ENCODE measurements at places on chromosomes 11 and 22.

DNA sequence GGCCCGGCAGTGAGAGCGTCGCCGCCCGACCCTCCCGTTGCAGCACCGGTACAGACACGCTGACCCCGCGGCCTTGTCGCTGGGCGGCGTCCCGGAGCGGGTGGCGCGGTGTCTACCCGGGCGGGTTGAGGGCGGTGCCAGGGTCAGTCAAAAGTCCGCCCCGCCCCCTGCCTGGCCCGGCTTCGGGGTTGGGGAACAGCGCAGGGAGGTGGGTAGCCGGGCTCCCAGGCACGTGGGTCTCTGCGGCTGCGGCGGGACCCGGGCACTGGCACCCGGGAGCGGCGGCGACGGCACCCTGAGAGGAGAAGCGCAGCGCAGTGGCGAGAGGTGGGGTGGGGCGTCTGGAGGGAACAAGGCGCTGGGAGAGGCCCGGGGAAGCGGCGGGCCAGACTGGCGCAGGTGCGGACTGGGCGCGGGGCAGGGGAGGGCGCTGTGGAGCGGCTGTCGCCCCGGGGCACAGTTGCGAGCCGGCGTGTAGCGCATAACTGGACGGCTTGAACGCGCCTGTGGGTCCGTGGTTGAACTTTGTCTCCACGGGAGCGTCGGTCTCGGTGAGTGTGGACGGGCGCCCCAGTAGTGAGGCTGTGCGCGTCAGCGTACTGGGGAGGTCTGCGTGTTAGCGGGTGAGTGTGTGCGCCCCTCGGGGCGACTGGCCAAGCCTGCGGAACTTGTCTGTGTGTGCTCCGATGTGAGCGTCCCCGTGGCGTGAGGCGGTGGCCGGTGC lies at the start of gene P2RY2:
TSS of gene P2RY2 (plus strand) at position 176 of the 724 bp plus-strand sequence. CDS start 15,879 bp downstream, outside the sequence.
- no peak for DNase-seq

GRCh38 chr11:57354699-57355098 lies 16.5 kb downstream of the P2RX3 start:
- DNase-seq = no peak

DNA sequence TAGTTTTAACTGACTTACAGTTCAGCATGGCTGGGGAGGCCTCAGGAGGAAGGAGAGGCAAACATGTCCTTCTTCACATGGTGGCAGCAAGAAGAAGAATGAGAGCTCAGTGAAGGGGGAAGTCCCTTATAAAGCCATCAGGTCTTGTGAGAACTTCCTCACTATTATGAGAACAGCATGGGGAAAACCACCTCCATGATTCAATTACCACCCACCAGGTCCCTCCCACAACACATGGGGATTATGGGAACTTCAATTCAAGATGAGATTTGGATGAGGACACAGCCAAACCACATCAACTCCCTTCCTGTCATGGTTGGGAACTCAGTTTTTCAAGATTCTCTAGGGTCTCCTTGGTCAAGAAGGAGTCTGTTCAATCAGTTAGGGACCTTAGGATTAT lies 432.9 kb upstream of the CNTN5 start:
- DNase-seq = no peak

DNA sequence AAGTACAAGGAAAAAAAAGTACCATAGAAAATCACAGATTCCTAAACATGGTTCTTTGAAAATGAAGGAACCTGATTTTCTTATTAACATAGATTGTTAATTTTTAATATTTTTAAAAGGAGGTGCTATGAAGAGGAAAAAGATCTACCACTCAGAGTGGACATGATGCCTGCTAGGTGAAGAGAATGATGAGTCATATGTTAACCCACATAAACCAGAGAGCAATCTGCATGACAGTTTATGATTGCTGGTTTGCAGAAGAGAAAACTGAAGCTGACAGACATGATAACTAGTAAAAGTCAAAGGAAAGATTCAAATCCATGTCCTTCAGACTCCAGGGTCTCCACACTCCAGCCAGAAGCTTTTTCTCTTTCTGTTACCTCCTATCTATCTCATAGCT lies 1231.7 kb downstream of the LRRC4C start:
- DNase-seq = no peak

- no peak for DNase-seq
These were observed 107.7 kb downstream of the GRAMD1B start for GRCh38 chr11:123537726-123538125.

GRCh38 chr11:1673446-1674172 lies 23.4 kb upstream of the KRTAP5-6 start:
- no peak for DNase-seq

DNA sequence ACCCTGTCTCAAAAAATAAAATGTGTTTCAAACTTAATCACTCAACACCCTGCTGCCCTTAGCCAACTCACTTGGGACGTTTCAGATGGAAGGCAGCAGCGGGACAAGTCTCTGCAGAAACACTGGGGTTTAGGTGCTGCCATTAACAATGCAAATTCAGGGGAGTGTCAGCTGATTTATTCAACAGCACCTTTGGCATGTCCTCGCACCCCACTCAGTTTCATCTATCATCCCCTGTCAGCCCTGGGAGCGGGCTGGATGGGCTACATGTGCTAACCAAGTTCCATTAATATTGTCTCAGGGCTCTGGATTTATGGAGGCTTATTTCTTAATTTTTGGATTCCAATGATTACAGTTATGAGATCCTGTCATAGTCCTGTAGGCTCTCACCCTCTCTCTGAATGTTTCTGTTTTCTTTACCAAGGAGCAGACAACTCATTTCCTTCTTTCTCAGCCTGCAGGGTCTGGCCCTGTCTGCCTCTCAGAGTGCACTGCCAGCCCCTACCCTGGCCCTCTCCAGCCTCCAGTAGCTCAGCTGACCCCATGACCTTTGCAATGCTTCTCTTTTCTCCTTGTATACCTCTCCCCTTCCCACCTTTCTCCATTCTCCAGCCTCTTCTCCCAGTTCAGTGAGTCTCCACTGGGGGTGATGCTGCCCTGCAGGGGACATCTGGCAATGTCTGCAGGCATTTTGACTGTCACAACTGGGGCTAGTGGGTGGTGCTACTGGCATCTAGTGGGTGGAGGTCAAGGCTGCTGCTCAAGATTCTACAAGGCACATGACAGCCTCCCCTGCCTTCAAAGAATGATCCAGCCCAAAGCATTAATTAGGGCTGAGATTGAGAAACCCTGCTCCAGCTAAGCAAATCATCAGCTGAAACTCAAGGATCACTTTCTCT lies 79.0 kb downstream of the APIP start:
- no peak for DNase-seq

DNA sequence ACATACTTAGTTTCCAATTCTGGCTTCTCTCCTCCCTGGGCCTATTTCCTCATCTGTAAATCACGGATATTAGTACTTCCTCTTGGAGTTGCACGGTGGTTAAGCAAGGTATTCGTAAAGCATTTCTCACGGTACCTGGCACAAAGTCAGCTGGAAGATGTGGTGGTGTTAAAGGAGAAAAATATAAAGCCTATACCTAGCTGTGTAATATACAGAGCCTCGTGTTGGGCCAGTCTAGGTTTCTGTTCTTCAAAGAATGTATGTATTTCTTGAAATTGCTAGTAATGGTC lies 47.2 kb downstream of the DBX1 start:
- no peak for DNase-seq

- no peak for DNase-seq
These were observed 35.2 kb upstream of the USP47 start for GRCh38 chr11:11806586-11806985.

DNA sequence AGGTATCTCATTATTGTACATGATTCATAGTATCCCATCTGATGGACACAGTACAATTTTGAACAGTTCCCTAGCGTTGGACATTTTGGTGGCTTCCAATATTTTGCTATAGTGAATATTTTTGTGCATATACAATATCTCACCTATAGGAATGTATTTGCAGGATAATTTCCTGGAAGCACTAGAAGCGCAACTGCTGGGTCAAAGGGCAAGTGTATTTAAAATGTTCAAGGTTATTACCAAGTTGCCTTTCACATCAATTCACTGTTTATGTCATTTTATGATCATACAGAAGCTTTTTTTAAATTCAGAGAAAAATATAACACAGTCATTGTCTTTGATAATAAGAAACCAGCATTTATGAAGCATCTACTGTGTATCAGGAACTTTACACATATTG lies 19.1 kb upstream of the RPS3 start:
- no peak for DNase-seq

- no peak for DNase-seq
These were observed 16.4 kb upstream of the TESMIN start for GRCh38 chr11:68767672-68768071.

DNA sequence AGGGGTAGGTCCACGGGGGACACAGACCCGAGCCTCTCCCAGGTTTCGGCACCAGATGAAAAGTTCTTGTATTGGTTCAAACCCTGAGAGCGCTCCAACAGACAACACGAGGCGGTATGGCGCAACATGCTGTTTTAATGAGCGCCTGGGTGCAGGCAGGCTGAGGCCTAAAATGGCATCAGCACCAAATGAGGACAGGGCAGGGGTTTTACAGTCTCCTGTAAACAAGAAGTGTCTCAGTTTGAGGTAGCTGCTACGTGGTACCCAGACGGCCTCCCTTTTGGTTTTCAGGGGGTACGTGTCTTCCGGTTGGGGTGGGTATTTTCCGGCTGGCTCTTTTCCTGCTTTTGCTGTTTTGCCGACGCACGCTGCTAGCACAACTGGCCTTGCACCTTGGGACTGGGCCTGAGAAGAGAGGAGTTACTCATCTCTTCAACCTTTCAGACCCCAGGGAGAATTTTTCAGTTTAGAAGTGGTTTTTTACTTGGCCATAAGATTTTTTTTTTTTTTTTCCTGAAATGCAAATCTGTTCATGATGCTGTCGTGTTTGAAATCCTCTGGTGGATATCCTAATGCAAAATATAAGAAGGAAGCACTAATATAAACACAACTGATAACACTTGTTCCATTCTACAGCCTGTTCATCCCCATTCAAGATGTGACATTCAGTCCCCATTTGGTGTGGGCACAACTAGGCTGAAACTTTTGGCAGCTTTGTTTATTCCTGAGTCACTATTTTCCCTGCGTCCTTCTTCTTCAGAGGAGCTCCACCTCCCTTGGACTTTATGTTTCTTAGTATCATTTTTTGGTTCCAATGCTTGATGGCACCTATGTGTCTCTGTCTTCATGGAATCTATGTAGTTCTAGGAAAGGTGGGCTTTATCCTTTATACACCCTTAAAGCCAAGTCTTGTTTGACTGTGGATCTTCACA lies 6.5 kb downstream of the PPFIBP2 start:
- no peak for DNase-seq

GRCh38 chr11:117587416-117587815 lies 209.6 kb downstream of the DSCAML1 start:
- DNase-seq = no peak

DNA sequence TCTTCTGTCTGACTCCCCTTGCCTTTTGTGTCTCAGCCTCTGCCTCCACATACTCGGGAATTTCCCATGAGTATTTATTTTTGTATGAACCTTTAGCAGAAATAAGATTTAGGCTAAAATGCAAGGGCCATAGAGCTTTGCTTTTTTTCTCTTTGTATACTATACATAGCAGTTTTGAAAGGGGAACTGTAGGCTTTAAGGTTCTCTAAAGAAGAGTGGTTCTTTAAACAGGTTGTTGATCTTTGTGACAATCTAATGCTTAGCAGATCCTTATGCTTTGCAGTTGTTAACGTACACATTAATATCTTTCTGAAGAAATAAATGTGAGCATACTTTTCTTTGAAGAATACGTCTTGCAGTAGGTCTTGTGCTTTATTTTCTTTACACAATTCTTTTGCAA lies 35.0 kb downstream of the TBCEL start:
- DNase-seq = no peak

- no peak for DNase-seq
These were observed 21.9 kb downstream of the SBF2 start for GRCh38 chr11:10272132-10272531.

GRCh38 chr11:95092549-95093324 lies 3.1 kb downstream of the ENDOD1 start:
- DNase-seq = no peak

GRCh38 chr22:48083502-48083901 lies 1321.1 kb downstream of the TBC1D22A start:
- DNase-seq = no peak

GRCh38 chr22:45818424-45819085 lies 146.9 kb downstream of the ATXN10 start:
- DNase-seq = no peak

DNA sequence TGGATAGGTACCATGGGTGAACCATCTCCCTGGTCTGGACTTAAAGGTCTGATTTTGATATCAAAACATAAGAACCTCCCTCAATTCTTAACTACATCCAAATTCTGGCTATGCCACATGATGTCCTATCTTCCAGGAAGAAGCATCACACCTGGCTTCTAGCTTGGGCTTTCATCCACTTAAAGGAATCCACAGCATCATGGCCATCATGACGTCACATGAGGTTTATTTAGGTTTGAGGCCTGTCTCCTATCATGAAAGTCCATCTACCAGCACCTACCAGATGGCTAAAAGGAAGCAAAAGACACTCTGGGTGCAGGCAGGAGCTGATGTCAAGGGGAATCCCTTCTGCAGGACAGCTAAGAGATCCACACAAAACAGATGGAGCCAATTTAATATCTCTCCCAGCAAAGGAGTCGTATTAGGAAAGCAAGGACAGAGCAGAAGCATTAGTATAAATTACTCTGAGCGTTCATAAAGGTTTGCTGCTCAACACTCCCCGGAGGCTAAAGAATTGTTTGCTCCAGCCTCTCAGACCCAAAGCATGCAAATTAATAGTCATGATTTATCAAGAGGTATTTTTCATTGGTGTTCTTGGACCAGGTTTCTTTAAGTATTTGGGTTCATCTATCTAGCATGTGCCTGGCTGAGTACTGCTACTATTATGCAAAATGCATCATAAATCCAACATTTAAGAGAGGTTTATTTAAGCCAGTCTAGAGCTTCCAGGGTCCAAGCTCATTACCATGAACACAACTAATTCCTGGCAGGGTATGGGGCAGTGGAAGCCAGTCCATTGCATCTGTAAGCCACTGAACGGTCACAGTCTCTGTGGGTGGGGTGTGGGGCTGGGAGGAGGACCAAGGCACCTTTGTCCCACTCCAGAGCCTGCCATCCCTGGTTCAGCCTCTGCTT lies 47.2 kb downstream of the GALNT18 start:
- DNase-seq = no peak

- DNase-seq = no peak
These were observed 5.1 kb upstream of the FBLN1 start for GRCh38 chr22:45497351-45498145.

DNA sequence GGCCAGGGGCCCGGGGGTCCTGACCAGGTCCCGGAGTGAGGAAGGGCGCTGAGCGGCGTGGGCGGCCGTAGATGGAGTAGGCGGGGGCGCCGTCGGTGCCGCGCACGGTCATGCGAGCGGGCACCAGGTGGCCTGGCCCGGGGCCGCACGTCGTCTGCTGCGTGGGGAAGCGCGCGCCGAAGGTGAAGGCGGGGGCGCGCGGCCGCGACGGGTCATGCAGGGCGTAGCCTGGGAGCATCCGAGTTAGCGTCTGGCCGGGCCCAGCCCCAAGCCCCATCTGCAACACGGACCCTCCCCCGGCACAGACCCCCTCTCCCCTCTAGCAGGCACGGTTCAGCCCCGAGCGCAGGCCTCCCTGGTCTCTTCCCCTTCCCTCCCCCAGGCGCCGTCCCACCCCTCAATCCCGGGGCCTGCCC lies 1.7 kb upstream of the TYMP start:
- DNase-seq = peak; percentile 34

DNA sequence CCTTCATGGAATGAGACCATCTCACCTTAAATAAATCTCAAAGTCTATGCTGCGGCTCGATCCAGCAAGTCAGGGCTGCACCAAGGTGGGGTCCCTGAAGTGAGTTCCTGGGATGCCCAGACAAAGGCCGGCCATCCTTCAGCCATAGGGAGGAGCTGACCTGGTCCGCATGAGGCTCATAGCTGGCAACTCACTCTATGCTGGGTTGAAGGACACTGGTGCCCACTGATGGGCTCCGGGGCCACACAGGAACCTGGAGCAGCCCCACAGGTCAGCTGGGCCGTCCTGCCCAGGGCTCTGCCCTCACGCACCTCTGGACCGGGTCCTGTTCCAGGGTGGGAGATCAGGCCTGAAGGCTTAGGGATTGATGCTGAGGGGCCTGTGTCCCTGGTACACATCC lies 1339.3 kb downstream of the TBC1D22A start:
- no peak for DNase-seq

All from effector CD4-positive, alpha-beta T cell (primary cell).